ENCODE measurements at places on chromosomes 2 and 18. TPM values are rescaled to one million over a fixed set of nuclear protein-coding genes. Genes with fewer than 3 reads are reported as not detected.

The NETO1 gene
- under 0.01 TPM for total RNA-seq

DNA sequence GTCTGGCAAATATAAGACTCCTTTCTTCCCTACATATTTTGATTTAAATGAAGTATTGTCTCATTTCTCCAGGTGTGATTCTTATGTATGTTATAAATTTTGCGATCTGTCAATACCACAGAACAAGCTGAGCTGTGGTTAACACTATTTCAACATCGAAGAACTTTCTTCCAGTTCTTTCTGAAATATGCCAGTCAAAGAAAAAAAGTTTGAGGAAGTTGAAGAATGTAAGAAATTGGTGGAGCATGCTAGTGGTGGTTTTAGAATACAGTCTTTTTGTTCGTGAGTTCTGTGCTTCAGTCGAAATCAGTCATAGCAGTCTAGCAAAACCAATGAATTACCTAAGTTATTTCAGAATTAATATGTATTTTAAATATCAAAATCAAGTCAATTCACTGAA, 8.6 kb upstream of the COBLL1 start:
- DNase-seq: no peak

GRCh38 chr2:1613731-1614354, 130.5 kb downstream of the PXDN start:
- peak; percentile 49 for DNase-seq

GRCh38 chr2:30631051-30631671, 176.1 kb downstream of the CAPN13 start:
- DNase-seq: peak; percentile 21

The VAMP8 gene
- total RNA-seq: 92.2 TPM

GRCh38 chr2:857081-857480, 93.6 kb upstream of the SNTG2 start:
- DNase-seq: no peak

The RABL2A gene
- total RNA-seq: 13.4 TPM

- no peak for DNase-seq
Observed at GRCh38 chr2:98329549-98329948, 16.7 kb upstream of the CNGA3 start.

- DNase-seq: no peak
Observed at GRCh38 chr18:45554389-45554737, 60.9 kb upstream of the SLC14A2 start.

DNA sequence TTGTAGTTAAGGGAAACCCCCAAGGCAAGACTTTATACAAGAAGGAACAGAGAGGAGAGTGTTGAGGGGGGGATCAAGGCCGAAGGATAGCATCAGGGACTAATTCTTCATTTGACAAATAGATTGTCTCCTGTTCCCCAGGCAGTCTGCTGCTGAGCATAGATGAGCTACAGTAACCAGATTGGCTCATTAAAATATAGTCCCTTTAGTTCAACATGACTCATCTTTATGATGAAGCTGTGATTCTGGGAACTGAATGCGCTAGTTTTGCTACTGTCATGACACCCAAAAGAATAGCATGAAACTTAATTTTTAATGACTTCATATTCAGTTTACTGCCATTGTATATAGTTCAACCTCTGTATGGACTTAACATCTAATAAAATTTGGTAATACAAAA, 35.5 kb downstream of the TMEFF2 start:
- DNase-seq: no peak

DNA sequence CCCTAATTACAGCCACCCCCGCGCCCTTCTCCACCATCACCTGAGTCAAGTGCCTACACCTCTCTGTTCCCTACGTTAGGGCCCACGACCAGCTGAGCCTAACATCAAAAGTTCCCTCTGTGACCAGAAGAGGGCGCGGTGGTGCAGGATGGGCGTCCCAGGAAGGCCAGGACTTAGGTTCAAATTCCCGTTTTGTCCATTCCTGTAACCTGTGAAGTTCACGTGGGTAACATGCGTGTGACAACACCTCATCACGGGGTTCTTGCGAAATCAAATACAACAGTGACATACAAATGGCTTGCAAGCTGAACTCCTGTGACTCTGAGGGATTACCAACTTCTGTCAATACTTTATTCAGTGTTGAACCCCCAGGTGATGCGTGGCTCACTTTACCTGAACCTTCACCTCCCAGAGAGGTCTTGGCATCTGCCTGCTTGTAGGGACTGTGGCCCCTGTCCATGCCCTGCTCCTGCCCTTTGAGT, 207.9 kb downstream of the ARL4C start:
- DNase-seq: peak; percentile 24

GRCh38 chr2:50484371-50484770, 547.6 kb downstream of the NRXN1 start:
- no peak for DNase-seq

GRCh38 chr2:15813481-15814266, 126.7 kb upstream of the MYCN start:
- DNase-seq: no peak

DNA sequence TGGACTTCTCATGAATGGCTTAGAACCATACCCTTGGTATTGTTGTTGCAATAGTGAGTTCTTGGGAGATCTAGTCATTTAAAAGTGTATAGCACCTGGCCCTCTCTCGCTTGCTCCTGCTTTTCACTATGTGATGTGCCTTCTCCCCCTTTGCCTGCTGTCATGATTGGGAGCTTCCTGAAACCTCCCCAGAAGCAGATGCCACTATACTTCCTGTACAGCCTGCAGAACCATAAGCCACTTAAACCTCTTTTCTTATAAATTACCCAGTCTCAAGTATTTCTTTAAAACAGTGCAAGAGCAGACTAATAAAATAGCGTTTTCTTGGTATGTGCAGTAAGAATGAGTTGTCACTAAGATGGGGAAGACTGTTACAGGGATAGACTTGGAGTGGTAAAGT, 31.6 kb downstream of the BAZ2B start:
- no peak for DNase-seq

DNA sequence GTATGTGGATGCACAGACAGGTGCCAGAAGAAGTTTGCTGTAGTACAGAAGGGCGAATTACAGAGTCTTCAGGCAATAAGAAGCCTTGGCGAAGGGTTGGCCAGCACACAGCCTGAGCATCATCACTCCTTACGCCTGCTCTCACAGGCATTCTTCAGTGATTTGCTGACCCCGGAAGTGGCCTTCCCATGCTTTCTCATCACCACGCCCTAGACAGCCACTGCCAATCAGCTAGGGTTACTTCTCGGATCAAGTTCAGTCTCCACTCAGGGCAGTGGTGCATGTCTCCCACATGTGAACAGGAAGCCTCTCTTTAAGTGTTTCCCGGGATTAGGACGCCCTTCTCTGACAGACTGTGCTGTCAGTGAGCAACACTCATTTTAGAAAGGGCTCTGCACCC, 81.8 kb downstream of the C1QL2 start:
- no peak for DNase-seq

- peak; percentile 75 for DNase-seq
Observed at GRCh38 chr2:205822579-205822978, 140.3 kb downstream of the NRP2 start.

The C2orf81 gene
- total RNA-seq: 9.5 TPM

The INO80B gene
- 43.2 TPM for total RNA-seq

DNA sequence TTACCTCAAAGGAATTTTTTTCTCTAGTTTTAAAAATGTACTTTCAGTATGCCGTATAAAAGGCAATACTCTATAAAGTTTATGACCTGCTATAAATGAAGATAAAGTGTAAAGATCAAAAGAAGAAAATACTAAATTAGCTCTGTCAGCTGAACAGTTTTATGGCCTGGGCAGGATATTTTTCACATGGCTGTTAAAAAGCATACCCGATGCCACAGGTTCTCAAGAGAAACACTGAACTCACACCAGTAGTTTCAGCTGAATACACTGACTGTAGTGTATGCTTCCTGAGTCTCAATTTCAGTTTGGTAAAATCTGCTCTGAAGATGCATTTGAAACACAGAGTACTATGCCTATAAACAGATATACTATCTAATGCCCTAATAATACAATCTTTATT, 126.0 kb downstream of the PIGN start:
- DNase-seq: no peak
